ENCODE measurements at places on chromosomes 13 and 19. TPM values are rescaled to one million over a fixed set of nuclear protein-coding genes. Genes with fewer than 3 reads are reported as not detected.
A peak's percentile ranks its signal among the peaks of the same experiment; 100 is the strongest.

GRCh38 chr19:45994456-45994997 is 740 bp upstream of the CCDC61 start:
- H3K27me3 ChIP-seq: no peaks in the 10 kb centered on the region
- H3K4me1 ChIP-seq: peaks cover 4% of the 10 kb centered on the region
- peak; percentile 74 for DNase-seq
- H3K4me3 ChIP-seq: peak overlapping the region; percentile 76

DNA sequence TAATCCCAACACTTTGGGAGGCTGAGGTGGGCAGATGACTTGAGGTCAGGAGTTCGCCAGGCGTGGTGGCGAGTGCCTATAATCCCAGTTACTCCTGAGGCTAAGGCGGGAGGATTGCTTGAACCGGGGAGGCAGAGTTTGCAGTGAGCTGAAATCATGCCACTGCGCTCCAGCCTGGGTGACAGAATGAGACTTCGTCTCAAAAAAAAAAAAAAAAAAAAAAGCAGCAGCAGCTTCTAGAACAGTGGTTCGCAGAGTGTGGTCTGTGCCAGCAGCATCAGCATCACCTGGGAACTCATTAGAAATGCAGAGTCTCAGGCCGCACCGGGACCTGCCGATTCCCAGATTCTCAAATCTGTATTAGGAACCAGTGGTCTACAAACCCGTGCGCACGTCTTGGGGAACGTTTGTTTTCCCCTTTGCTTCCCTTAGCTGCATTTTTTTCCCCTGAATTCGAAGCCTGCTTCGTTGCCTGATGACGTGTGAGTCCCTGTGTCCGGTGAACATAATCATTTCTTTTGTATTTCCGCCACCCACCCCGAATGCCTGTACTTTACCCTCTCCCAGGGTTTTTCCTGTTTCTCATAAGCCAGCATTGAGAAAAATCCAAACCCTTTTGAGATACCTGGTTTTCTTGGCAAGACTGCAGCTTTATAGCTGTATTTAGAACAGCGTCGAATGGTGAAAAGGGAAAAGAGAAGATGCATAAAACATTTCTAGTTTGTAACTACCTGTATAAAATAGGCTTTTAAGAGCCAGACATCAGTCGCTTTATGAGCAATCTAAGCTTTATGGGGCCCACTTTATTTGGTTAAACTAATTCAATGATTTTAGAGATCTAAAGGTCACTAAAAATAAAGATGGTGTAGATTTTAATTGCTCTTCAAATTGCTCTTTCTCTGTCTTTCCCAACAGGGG is 49.8 kb downstream of the BICRA start:
- H3K27me3 ChIP-seq: no peaks in the 10 kb centered on the region
- no peak overlapping the region for H3K4me3 ChIP-seq
- H3K36me3 ChIP-seq: no peaks in the 10 kb centered on the region
- H3K27ac ChIP-seq: no peak overlapping the region

DNA sequence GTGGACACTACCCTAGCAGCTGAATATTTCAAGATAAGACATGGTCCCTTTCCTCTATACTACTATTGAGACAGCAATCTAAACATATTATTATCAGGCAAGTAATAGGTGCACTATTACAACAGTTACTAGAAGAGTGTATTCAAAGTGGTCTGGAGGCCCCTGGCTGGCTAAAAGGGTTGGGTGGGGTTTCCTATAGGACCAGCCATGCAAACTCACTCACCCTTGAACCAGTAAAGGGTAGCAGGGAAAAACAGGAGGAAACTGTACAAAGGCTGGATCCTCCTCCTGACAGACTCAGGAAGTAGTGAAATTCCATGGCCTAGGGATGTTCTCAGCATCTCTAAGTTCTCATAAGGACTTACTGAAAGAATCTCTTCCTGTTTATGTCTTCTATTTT is 7.7 kb downstream of the SMAD9 start:
- H3K27ac ChIP-seq: no peak overlapping the region
- H3K36me3 ChIP-seq: no peaks in the 10 kb centered on the region
- H3K27me3 ChIP-seq: no peaks in the 10 kb centered on the region

DNA sequence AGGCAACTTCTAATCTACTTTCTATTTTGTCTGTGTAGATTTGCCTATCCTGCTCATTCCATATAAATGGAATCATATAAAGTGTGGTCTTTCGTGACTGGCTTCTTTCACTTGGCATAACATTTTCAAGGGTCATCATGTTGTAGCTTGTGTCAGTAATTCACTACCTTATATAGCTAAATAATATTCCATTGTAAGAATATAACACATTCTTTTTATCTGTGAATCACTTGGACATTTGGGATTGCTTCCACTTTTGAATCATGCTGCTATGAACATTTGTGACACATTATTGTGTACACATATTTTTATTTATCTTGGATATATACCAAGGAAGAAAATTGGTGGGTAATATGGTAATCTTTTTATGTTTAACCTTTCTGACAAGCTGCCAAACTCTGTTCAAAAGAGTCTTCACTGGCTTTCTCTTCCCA is 89.0 kb upstream of the CSNK1A1L start:
- H3K27me3 ChIP-seq: no peaks in the 10 kb centered on the region
- peaks cover 29% of the 10 kb centered on the region for H3K4me1 ChIP-seq
- 0 out of 2 replicates have a peak overlapping the region, but pooled peaks have one; percentile 0 for H3K4me3 ChIP-seq
- H3K36me3 ChIP-seq: no peaks in the 10 kb centered on the region

GRCh38 chr13:111314852-111315251 is 5.6 kb upstream of the TEX29 start:
- peaks cover 6% of the 10 kb centered on the region for H3K4me1 ChIP-seq
- no peak overlapping the region for H3K27ac ChIP-seq
- no peaks in the 10 kb centered on the region for H3K27me3 ChIP-seq
- H3K4me3 ChIP-seq: no peak overlapping the region

GRCh38 chr13:107767119-107767518 is 448.2 kb downstream of the LIG4 start:
- peak overlapping the region; percentile 46 for H3K4me3 ChIP-seq
- DNase-seq: peak; percentile 16
- peaks cover 43% of the 10 kb centered on the region for H3K4me1 ChIP-seq
- no peaks in the 10 kb centered on the region for H3K27me3 ChIP-seq
- no peaks in the 10 kb centered on the region for H3K36me3 ChIP-seq
- peak overlapping the region; percentile 54 for H3K27ac ChIP-seq

Gene FSD1
- total RNA-seq: 16.2 TPM

Gene FGF22
- total RNA-seq: 0.13 TPM

DNA sequence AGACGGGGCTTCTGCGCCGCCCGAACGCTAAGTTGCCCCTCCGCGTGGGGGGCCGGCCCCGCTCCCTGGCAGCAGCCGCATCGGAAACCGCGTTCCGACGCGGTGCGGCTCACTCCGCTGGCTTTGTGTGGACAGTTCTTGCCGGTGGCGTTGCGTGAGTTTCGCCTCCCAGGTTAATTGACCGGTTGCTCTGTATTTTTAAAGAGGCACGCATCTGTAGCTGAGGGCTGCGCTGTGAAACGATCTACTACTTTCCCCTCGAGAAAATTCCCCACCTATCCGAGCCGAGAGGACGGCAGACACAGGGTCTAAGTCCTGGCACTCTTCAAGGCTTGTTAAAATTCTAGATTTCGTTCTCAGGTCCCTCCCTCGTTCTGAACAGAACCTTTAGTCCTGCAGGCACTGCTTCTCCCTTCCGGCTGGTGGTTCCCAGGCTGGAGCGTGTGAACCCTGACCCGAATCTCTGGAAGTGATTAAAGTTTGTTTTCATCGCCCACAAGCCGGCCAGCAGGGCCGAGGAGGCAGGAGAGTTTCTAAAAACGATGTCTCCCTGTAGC is 933 bp downstream of the ARHGEF7 start:
- peak overlapping the region; percentile 69 for H3K4me3 ChIP-seq
- peak overlapping the region; percentile 75 for H3K27ac ChIP-seq
- H3K36me3 ChIP-seq: no peaks in the 10 kb centered on the region
- peak; percentile 94 for DNase-seq

GRCh38 chr19:56271151-56271550 is 1.4 kb upstream of the EDDM13 start:
- no peak for DNase-seq
- H3K27me3 ChIP-seq: no peaks in the 10 kb centered on the region
- no peaks in the 10 kb centered on the region for H3K4me1 ChIP-seq
- no peak overlapping the region for H3K27ac ChIP-seq
- H3K36me3 ChIP-seq: peaks cover 4% of the 10 kb centered on the region

DNA sequence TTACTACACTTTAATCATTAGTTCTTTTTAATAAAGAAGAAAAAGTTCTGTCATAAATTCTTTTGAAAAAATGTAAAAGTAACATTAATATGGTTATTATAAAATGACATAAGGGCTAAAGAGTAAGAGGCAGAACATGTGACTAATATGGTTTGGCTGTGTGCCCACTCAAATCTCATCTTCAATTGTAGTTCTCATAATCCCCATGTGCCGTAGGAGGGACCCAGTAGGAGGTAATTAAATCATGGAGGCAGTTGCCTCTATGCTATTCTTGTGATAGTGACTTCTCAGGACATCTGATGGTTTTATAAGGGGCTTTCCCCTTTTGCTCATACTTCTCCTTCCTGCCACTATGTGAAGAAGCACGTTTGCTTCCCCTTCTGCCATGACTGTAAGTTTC is 104.5 kb downstream of the UGGT2 start:
- no peaks in the 10 kb centered on the region for H3K27me3 ChIP-seq
- no peak overlapping the region for H3K27ac ChIP-seq
- no peaks in the 10 kb centered on the region for H3K4me1 ChIP-seq

DNA sequence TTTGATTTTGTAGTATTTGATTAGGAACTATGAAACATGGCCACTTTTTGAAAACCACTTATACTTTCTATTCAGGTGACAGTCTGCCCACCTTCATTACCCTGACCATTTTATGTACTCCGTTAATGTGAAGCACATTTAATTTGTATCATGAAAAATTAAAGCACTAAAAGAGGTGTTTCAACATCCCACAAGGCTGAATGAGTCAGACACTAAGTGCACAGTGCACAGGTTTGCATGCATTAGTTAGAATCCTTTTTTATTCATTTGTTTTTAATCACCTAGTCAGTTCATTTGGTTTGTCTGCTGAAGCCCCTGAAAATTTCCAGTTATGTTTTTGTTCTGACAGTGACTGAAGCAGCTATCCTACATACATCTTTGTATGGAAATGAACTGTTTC is 271.0 kb downstream of the SLITRK5 start:
- no peak for DNase-seq
- H3K4me1 ChIP-seq: no peaks in the 10 kb centered on the region
- no peak overlapping the region for H3K27ac ChIP-seq
- H3K36me3 ChIP-seq: no peaks in the 10 kb centered on the region

GRCh38 chr13:80979035-80979641 is 638.2 kb upstream of the SPRY2 start:
- H3K4me1 ChIP-seq: no peaks in the 10 kb centered on the region
- DNase-seq: peak; percentile 65

GRCh38 chr13:82878536-82878935 is 1003.7 kb downstream of the SLITRK1 start:
- DNase-seq: peak; percentile 33
- H3K27me3 ChIP-seq: no peaks in the 10 kb centered on the region
- no peak overlapping the region for H3K4me3 ChIP-seq
- no peaks in the 10 kb centered on the region for H3K36me3 ChIP-seq
- no peaks in the 10 kb centered on the region for H3K4me1 ChIP-seq

Data from GM23248 (cell line).